NCI-H2029 treated with DMSO at 0.1 percent for 48 hours (cell line): ENCODE measurements at places on chromosomes 2 and 18.

DNA sequence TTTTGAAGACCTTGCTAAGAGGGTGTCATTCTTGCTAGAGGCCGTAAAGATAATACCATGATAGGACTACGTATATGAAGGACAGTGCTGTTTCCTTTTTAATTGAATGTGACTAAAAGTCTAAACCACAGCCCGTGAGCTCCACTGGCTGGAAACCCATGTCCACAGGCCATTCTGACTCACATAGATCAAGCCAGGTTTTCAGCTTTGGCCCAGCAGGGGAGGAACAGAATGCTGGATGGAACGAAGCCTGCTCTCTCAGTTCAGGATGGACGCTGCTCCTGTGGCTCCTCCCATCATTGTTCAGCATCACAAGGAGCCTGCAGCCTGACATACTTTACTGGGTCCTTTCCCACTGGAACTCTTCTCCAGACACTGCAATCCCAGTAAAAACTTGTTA lies 47.6 kb downstream of the ALPK2 start:
- no peak for DNase-seq

DNA sequence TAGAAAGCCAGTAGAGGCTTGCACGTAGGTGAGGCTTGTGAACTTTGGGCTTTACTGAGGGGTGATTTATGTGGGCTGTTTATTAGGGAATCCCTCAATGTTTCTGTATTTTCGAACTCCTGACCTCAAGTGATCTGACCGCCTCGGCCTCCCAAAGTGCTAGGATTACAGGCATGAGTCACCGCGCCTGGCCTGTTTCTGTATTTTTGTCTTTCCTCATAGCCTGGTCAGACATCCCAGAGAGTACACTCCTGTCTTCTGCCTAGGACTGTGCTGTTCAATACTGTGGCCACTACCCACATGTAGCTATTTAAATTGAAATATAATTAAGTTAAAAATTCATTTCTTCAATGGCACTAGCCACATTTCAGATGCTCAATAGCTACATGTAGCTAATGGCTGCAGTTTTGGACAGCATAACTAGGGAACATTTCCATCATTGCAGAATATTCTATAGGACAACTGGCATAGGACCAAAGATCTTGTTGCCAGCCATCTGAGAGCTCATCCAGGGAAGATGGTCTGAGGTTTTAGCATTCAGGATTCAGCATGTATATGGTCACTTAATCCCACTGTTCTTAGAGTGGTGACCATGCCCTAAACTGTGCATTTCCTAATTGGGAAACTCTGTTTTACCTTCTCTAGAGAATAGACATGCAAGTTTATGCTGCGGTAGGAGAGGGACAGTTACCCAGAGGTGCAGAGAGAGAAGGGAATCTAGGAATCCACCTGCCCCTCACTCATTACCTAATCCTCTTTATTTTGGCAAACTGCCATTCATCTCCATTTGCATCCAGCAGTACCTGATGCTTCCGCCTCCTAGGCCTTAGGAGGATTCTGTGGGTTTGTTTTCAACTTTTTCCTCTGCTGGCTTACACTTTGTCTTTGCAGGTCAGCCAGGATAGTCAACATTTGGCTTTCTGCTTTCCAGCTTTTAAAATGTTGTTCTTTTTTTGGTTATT lies 64.4 kb downstream of the LCLAT1 start:
- DNase-seq = peak; percentile 67

DNA sequence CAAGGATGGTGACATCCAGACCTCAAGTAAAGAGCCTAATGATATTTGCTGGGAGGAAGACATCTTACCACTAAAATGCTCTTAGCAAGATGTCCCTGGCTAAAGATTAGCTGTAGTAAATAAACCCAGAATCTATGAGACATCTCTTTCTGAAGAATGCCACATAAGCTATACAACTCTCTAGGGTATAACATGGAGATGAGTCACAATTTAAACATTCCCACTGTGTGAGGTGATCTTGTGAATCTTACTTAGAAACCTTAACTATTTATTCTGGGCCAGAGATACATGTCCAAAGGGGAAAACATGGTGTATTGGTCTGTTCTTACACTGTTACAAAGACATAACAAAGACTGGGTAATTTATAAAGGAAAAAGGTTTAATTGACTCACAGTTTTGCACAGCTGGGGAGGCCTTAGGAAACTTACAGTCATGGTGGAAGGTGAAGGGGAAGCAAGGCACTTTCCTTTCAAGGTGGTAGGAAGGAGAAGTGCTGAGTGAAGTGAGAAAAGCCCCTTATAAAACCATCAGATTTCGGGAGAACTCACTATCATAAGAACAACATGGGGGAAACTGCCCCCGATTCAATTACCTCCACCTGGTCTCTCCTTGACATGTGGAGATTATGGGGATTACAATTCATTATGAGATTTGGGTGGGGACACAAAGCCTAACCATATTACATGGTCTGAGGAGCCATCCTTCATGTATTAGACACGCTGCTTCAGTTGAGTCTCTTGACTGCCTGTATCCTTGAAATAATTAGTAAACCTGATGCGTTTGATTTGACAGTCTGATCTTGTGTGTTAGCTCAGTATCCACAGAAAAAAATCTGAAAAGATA lies 17.1 kb downstream of the KRCC1 start:
- DNase-seq = no peak

DNA sequence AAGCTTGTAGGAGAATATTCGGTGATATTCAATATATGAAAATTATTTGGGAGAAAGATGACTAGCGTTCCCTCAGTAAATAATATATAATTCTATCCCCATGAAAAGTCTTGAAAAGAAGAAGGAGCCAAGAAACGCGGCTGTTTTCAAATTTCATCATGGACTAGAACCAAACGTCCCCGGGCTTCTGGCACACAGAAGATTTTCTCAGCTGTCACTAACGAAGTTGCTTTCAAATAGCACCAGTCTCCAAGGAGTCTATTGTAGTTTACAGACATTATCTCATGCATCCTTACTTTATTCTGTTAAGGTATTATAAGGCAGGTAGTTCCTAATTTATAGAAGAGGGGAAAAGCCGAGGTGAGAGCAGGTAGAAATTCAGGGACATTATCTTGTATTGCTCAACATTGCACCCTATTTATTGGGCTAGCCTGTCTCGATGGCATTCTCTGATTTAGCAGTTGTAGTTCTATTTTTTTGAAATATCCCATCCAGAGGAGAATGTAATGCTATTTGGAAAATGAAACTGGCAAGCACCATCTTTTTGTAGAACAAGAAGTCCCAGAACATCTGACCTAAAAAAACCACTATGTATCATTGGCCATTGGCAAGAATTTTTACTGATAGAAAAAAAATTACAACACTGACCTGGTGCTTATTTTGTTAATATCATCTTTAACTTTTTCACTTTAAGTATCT lies 198.1 kb upstream of the RASGRP3 start:
- no peak for DNase-seq

GRCh38 chr18:49172246-49172645 lies 221.5 kb upstream of the SMAD7 start:
- no peak for DNase-seq

DNA sequence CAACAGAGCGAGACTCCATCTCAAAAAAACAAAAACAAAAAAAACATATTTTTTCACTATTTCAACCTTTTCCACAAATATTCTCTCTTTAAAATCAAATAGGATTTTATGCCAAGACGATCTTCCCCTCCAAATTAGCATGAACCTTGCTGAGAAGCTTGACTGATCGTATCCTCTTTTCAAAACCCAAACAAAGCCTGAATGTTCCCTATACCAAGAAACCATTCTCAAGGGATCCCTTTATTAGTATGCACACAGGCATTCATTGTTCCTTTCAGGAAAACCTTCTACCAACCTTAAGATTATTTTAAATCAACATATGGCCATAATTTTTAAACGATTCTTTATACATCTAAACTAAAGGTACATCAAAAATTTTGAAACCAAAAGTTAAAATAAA lies 6.3 kb downstream of the SPIRE1 start:
- DNase-seq = no peak

- DNase-seq = no peak
These were observed 626.2 kb upstream of the SETBP1 start for GRCh38 chr18:44054514-44054913.

DNA sequence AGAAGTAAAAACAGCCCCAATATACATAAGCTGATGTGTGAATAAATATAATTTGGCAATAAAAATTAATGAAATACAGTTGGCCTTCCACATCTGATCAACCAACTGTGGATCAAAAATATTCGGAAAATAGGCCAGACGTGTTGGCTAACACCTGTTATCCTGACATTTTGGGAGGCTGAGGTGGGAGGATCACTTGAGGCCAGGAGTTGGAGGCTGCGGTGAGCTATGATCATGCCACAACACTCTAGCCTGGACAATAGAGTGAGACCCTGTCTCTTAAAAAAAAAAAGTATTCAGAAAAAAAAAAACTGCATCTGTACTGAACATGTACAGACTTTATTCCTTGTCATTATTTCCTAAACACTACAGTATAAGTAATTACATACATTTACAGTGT lies 11.5 kb upstream of the PUS10 start:
- DNase-seq = no peak

DNA sequence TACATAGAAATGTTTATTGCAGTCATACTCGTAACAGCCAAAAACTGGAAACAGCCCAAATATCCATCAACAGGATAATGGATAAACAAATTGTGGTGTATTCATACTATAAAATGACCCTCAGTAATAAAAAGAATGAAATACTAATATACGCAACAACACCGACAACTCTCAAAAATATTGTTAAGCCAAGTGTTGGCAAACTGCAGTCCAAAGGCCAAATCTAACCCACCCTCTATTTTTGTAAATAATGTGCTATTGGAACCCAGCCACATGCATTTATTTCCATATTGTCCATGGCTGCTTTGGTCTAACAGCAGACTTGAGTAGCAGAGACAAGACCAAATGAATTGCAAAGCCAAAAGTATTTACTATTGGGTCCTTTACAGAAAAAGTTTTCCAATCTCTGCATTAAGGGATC lies 151.0 kb downstream of the MREG start:
- no peak for DNase-seq

- no peak for DNase-seq
These were observed 39.0 kb downstream of the TBC1D8 start for GRCh38 chr2:101111917-101112771.

DNA sequence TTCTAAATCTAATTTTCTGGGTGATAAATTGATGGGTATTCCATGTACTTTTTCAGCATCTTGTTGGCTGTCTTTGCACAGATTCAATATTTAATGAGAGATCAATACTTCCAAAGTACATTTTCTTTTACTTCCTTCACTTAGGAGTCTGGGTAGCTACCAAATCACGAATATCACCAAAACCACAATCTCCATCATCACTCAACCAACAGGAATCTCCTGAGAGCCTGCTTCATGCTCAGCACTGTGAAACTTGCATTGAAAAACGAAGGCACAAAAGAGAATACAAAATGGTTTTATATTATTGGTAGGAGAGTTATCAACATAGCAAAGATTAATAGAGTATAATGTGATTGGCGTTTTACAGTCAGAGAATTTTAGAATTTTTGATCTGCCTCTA lies 261.5 kb upstream of the DSEL start:
- DNase-seq = no peak

- no peak for DNase-seq
These were observed 94.1 kb upstream of the MSTN start for GRCh38 chr2:190156530-190157212.

DNA sequence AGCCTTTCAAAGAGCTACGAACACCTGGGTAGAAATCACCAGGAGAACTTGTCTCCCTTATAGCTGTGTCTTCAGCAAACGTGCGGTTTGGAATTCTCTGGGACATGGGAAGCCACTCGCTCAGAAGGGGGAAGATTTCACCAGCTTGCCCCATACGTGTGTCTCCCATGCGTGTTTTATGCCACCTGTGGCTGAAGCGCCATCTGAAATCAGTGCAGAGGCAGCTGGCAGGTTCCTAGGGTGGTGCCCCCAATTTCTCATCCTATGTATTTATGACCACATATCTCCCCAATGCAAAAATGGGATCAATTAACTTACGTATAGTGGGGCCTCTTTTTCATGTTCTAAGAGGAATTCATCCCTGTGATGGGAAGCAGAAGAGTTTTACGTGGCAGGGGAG lies 81.6 kb downstream of the TPO start:
- no peak for DNase-seq

DNA sequence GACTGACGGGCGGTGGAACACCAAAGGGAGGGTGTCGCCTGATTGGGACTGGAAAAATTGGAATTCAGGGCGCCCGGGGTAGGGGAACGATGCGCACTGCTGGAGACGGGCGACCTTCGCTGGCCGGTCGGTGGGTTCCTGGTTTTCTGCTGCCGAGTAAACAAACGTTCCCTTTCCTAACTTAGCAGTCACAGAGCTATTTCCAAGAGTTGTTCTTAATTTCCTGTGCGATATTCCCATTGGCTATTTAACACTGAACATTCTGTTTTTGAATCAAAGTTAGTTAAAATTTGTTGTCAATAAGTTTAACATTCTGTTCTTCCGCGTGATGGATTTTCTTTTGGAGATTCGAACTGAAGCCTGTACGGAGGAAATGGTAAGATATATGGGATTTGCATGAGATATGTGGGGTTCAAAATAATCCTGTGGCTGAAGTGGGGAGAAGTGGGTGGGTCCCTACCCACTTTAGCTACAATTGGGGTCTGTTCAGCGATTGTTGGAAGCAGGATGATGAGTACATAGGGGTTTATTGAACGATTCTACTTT lies 862 bp downstream of the C18orf54 start:
- DNase-seq = no peak
